ENCODE measurements at places on chromosomes 1 and 21.
A peak's percentile ranks its signal among the peaks of the same experiment; 100 is the strongest.

DNA sequence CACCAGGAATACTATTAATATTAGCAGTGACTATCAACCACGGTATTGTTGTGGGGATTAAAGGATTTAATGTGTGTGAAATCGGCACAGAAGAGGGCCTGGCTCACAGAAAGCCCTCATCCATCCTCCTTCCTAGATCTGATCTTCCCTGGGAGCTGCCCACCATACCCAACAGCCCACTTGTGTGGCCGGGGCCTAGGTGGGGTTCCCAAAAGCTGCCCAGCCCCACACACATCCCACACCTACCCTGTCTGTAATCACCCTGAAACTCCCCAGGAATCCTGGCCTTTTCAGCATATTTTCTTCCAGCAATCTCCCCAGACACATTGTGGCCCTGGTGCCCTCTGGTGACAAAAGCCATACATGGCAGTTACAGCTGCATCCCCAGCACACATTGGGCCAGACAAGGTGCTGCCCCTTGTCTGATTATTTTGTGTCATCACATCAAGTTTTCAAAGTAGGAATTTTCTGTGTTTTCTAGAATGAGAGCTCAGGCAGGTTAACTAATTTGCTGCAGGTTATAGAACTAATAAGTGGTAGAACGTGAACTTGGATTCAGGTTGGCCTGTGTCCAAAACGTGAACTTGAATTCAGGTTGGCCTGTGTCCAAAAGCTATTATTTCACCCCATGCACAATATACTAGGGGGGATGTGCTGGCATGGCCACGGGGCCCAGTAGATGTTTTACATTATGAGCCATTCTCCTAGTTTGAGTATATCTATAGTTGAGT, 5.3 kb upstream of the SLC6A9 start:
- DNase-seq, result peak; percentile 72

DNA sequence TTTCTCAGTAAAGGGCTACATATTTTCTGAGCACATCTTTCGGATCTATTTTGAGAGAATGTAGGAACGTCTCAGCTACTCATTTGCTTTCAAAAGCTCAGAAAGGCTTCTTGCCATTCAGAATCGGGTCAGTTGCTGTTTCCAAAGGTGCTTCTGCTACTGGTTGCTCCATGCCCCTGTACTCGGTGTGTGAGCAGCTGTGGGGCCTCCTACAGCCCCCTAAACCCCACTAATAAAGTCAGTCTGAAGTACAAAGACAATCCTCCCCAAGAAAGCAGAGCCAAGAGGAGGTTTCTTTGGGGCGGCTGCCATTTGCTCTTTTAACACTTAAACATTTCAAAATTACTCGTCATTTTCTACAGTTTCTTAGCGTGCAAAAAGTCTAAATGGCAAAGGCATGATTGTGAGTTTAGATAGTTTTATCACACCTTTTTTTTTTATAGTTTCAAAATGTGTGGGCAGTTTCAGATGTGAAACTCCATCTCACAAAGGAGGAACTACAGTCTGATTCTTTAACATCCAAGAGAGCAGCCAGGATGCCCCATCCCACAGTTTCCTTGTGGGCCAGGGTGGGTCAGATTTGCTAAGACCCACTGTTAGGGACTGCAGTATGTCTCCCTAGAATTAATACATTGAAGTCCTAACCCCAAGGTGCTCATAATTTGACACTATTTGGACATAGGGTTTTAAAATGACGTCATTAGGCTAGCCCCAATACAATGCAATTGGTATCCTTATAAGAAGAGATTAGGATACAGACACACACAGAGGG, 4.1 kb downstream of the RUNX1 start:
- DNase-seq, result no peak

DNA sequence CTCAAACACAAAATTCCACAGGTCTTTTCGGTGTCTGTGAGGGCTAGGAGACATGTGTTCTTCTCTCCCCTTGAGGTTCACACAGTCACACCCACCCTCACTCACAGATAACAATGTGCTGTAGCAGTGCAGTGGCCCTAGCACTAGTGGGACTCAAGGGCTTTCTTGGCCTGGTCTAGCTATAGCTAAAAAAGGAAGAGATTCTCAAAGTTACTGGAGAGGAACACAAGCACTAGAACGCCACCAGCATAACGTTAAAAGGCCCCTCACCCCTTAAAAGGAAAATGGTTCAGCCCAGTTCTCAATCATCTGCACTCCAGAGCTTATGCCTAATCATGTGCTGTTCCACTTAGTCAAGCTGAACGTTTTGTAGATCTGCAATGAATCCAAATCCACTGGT, 39.5 kb downstream of the RGS8 start:
- no peak for DNase-seq

DNA sequence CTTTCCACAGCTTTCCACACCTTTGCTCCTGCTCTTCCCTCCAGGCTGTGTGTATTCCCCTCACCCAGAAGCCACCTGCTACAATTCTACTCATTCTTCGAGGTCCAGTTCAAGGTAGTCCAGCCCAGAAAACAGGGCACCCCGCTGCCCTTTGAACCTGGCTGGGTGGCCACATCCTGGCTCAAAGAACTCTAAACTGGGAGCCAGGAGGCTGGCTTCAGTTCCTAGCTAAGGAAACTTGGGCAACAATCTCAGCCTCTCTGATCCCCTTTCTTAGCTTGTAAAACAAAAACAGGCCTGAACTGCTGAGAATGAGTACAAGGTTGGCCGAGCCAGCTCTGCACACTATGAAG, 4.7 kb downstream of the EDN2 start:
- DNase-seq, result no peak

Measured in AG10803 (cell line).